Stimulated activated CD8-positive, alpha-beta memory T cell treated with anti-CD3 and anti-CD28 coated beads, Interleukin-7, amount 100 ng/mL, for 1 hour (primary cell): ENCODE measurements at places on chromosomes 5 and 9.

GRCh38 chr9:104091708-104092107, 2.4 kb upstream of the SMC2 start:
- no peak for DNase-seq

DNA sequence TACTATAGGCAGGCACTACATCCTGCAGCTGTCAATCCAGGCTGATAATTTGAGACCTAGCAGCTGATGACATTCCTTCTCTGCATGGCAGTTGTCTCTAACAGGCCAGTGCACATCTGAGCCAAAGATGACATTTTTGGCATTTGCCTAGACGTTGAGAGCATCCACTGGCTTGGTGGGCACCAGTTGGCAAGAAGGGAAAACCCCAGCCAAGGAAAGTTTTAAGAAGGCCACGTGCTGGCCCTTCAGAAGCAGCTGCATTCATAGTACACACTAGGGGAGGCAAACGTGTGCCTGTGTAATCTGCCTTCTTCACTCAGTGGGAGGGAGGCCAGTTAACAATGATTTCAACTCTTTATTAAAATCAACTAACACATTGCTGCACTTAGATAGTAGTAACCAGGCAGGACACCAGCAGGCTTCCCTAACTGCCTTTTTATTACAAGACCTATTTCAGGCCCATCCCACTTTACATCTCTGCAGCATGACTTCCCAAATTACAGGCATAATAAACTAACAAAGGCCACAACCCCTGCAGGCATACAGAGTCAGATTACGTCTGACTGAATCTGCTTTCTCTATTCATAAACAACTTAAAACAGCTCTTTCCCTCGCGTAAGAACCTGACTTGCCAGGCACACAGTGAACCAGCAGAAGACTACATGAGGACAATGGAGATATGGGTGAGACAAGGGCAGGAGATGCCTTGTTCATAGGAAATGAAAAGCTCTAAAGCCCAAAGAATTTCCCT, 576.3 kb downstream of the PDE4D start:
- DNase-seq, result no peak

DNA sequence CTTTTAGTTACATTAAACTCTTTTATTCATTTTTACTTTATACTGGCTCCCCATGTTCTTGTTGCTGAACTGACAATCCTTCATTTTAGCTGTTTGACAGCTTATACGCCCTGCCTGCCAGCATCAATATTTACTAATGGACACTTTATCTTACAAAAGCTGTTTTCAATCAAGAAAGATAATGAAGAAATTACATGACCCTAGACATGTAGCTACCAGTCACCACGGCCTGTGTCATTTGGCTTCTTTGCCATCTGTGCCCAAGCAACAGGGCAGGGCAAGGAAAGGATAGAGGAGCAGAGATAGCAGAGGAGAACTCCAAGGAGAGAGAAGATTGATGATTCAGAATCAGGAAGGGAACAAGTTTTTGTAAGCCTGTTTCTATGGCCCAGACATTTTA, 647.3 kb downstream of the BRINP1 start:
- DNase-seq, result no peak

- DNase-seq, result no peak
These were observed 9.6 kb downstream of the C9orf152 start for GRCh38 chr9:110198357-110198756.

DNA sequence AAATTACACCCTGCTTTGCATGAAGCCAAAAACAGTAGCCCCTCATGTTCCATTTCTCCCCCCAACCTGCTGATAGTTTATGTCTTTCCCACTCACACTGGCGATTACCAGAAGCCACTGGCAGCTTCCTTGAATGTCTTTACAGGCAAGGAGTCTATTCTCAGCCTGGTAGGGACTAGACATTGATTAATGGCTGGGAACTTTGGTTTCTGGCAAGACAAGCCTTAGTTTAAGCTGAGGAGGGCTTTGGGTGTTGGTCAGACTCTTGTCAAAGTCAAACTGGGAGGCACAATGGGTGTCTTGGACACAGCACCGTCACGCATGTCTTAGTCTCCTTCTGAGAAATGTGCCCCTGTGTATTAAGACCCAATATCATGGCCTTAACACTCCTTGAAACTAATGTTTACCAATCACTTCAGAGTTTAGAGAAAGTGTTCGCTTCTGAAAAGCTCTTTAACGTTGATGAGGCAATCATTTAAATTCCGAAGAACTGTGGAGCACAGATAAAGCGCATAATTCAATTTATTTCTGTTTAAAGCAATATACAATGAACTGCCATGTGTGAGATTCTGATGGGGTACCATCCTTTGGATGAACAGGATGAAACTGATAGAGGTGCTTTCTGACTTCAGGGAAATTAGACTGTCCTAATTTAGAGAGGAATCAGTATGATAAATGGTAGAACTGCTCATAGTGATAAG, 53.9 kb upstream of the CPEB4 start:
- DNase-seq, result no peak

DNA sequence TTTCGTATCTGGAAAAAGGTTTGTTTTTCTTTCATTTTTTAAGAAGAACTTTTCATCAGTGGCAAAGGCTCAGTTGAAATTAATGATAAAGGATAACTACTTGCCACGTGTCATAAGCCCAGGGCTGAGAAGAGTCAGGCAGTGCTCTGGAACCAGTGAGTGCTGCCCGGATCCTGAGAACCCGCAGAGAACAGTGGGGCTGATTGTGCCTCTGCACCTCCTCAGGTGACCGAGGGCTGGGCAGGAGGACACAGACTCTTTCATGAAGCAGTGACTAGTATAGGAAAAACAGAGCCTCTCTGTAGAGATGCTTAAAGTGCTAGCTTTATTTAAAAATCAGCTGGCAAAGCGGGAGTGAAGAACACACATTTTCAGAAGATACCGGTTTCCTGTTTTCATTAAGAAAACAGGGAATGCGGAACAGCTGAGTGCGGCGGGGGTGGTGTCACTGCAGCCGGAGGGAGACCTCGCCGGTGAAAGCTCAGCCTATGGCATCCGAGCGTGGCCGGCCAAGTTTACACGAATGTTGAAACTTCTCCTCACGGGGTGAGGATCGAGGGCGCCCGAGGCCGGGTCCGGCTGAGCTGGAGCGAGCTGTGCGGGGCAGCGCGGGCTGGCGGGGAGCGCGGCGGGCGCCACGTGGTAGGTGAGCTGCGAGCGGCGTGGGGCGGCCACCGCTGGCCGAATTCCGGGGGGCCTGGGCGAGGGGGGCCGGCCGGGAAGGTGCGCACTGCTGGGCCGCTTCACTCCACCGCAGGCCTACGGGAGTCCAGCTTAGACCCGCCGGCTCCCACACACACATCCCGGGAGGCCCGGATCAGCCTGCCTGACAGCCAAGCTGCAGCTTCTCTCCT, 134.7 kb upstream of the DMRT1 start:
- peak; percentile 2 for DNase-seq

DNA sequence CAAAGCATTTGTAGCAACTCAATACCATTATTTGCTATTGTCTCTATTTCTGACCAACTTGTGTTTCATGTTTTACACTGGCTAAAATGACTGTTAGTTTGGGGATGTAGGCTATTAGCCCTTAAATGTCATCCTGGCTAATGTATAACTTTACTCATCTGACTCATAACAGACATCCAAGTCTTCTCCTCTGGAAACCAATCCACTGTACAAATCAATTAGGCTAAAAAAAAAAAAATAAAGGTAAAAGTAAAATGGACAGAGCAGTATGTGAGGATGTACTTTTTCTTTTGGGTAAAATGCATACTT, 20.6 kb downstream of the MEGF9 start:
- DNase-seq, result no peak

- no peak for DNase-seq
These were observed 12.0 kb upstream of the THG1L start for GRCh38 chr5:157719245-157719644.

GRCh38 chr5:4772591-4772990, 367.5 kb upstream of the ADAMTS16 start:
- no peak for DNase-seq
